ENCODE measurements at places on chromosomes 5 and 9. TPM values are rescaled to one million over a fixed set of nuclear protein-coding genes. Genes with fewer than 3 reads are reported as not detected.

The UBE2QL1 gene
- 0.31 TPM for total RNA-seq

The ENHO gene
- 0.22 TPM for total RNA-seq

The LCN10 gene
- total RNA-seq = 8.4 TPM

The IFNK gene
- total RNA-seq = not detected

The THBS4 gene
- total RNA-seq = 1.4 TPM

The DNAH5 gene
- total RNA-seq = 16.4 TPM

The ANXA2R gene
- 4.6 TPM for total RNA-seq

The IL11RA gene
- total RNA-seq = 15.2 TPM

The IL31RA gene
- 0.44 TPM for total RNA-seq

The SH3TC2 gene
- total RNA-seq = 1.3 TPM

GRCh38 chr5:155546075-155546474 is 532.5 kb downstream of the KIF4B start:
- no peak for DNase-seq

- no peak for DNase-seq
These were observed 102.2 kb downstream of the APTX start for GRCh38 chr9:32899181-32899580.

GRCh38 chr9:37100327-37100726 is 20.0 kb upstream of the ZCCHC7 start:
- no peak for DNase-seq

DNA sequence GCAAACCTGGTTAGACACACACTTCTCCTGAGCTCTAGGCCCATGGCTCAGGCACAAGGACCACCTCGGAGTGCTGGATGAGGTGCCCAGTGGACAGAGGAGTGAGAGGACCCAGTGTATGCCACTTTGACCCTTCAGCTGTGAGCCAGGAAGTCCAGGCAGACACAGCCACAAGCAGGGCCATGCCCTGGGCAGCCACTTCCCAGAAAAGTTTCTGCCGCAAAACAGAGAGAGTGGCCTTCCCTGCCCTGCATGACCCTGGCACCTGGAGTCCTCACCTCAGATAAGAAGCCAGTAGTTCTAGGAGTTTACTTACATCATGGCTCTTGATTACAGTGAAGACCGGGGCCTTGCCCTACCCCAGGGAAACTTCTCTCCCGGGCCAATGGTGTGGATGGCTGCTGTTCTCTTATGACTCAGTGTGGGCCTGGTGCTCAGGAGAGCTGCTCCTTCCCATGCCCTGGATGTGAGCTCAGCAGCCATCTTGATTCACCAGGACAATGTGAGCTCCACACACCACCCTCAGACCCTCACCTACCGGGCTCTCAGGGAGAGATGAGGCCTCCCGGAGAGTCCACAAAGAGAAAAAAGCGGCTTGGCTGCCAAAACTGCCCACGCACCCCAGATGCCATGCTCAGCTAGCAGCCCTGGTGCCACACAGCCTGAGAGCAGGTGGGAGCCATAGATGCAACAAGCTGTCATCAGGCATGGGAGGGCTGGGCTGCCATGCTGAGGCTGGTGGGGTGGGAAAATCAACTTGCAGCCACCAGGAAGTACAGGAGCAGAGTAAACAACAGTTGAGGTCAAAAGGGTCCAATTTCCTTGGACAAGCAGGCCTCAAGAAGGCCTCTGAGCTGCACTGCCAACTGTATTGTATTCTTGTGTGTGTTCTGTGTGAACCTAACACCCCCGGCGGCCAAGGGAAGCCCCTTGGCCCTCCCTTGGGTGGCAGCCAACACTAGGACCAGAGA is 11.7 kb upstream of the IRF1 start:
- DNase-seq = no peak

DNA sequence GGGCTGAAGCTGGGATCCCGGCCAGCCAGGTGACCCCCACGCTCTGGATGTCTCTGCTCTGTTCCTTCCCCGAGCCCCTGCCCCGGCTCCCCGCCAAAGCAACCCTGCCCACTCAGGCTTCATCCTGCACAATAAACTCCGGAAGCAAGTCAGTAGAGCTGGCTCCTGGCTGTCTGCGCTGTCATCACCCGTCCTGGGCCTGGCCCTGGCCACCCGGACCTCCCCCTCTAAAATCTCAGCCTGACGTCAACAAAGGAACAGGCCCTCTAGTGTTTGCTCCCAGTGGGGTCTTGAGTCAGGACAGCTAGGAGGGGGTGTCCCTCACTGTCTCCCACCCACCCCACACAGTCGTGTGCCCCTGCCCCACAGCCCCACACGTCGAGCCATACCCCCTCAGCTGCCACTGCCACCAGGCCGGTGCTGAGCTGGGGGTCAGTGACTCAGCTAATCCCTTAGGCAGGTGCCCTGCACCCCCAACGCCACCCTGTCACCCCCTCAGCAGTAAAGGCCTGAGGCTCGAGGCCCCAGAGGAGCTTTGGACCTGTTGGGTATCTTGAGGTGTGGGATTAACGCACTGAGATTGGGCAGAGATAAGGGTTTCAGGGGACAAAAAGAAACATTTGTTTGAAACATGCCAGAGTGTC is 1.1 kb upstream of the LCNL1 start:
- no peak for DNase-seq

DNA sequence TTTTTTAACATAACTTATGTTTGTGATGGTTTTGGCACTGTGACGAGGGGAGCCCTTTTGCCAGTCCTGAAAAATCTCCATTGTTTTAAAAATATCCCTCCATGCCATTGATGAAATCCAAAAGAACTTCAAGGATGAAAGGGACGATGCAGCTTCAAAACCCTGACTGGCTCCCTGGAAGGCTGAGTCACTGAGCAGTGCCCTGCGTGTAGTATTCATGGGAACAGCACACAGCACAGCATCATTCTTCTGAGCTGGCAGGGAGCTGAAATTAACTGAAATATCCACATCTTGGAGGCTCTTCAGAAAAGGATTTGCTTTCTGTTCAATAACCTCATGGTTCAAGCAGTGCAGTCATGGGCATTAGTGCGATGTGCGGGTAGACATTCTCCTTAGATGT is 29.7 kb downstream of the PDE4D start:
- DNase-seq = no peak

DNA sequence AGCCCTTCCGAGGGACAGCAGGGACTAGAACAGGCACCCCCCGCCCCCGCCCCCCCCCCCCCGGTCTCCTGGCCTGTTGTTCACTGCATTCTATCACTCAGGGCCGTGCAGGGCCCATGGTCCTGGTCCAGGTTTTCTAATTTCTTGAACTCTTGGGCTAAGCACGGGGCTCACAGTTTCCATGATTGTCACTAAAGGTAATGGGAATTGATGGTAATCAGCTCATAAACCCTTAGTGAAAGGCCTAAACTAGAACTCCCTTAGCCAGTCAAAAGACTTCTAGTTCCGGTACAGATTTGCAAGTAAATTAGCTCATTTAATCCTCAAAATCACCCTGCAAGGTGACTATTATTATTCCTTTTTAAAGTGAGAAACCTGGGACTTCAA is 14.7 kb upstream of the PWWP2A start:
- DNase-seq = peak; percentile 29

- DNase-seq = no peak
These were observed 1.9 kb downstream of the PLPP6 start for GRCh38 chr9:4663956-4664355.

DNA sequence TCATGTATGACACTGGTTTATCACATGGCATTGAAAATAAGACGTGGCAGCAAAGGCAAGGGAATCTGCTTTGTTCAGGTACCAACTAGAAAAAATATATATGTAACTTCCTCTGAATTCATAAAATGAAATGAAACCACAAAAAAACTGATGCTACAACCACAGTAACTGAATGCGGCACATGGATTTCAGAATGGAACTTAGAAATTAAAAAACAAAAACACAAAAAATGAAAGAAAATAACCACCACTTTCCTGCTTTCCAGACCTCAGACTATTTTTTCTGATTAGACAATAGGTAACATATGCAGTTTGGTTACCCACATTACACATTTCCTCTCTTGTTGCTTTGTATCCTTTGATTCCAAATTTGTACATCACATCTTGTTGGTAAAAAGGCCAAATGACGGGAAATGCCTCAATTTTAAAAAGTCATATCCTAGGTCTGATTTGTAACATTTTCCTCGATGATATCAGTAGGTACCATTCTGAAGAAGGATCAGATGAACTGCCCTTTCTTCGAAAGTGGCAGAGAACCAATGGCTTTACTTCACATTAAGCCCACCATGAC is 18.1 kb upstream of the PDCL start:
- DNase-seq = no peak

GRCh38 chr9:4748612-4749011 is 7.6 kb upstream of the AK3 start:
- DNase-seq = no peak

DNA sequence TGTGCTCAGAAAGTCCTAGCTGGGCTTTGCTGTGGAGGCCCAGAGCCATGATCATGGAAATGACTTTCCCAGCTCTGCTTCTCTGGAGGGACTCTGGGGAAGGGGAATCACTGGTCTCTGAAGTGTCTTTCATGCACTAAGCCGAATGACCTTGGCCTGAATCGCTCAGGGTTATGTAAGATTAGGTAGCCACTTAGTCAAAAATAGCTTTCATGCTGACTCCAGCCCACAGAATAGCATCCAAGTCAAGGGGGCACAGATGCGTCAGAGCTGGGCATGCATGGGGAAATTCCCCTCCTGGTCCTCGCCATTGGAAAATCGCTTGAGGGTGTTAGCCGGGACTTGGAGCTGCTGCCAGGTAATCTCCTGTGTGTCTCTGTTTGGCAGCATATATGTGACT is 36.1 kb upstream of the PPARGC1B start:
- DNase-seq = no peak

DNA sequence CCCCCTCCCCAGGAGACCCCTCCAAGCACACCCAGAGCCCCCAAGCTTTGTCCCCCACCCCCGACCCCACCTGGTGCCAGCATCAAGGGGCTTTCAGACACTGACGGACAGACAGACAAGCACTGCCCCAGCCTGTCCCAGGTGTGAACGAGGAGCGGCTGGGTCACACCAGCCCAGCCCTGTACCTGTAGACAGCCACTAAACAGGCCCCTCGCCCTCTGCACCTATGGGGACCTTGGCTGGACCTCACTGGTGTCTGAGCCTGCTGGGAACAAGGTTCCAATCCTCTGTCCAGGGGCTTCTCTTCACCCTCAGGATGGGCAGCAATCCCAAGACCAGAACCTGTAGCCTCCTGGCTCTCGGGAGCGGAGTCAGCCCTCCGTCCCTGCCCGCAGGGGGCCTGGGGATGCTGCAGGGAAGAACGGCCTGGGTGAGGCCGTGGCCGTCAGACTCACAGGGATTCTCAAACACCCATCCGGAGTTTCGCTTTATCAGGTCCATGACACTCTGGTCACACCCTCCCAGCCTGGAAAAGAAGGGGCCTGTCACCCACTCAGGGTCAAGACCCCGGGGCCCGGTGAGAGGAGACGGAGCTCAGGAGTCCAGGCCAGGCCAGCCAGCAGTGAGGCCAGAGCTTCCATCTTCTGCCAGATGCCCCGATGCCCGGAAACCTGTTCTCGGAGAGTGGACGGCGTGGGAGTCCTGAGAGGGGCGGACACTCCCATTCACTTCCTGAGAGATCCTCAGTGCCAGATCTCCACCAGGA is 2.8 kb downstream of the LCN6 start:
- DNase-seq = peak; percentile 77

DNA sequence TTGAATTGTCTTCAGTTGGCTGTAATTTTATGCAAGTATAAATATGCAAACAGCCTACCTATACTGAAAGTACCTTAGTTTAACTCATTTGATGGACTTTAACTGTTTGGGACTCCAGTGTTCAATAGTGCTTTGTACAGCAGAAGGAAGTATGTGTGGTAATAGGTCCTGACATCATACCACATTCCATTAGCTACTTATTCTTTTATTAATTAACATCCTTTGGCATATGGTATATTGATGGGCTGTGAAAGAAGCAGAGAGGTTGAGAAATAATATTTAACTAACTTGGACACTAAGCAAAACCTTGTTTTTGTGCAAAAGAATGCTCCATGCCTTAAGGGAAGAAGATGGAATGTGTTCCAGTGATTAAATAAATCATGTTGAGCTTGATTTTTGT is 97.6 kb upstream of the SEMA6A start:
- peak; percentile 9 for DNase-seq

GRCh38 chr5:171627936-171628632 is 157.5 kb upstream of the SMIM23 start:
- no peak for DNase-seq

GRCh38 chr5:169347786-169348185 is 46.8 kb upstream of the SLIT3 start:
- DNase-seq = peak; percentile 78

DNA sequence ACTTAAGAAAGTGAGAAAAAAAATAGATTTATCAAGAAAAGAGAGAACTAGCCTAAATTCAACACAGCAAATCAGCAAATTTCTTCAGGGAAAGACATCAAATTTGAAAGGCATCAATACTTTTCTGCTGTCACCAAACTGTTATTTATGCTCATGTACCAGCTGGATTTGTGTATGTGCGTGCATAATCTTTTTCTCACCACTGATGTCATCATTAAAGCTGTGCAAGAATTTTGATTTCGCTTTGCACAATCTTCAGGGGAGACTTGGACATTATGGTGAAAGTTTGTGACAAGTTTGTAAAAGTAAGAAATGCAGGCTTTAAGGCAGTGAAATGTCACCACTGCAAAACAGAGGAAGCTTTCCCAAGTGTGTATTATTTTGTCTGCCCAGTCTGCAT is 215.4 kb downstream of the SLF1 start:
- no peak for DNase-seq

DNA sequence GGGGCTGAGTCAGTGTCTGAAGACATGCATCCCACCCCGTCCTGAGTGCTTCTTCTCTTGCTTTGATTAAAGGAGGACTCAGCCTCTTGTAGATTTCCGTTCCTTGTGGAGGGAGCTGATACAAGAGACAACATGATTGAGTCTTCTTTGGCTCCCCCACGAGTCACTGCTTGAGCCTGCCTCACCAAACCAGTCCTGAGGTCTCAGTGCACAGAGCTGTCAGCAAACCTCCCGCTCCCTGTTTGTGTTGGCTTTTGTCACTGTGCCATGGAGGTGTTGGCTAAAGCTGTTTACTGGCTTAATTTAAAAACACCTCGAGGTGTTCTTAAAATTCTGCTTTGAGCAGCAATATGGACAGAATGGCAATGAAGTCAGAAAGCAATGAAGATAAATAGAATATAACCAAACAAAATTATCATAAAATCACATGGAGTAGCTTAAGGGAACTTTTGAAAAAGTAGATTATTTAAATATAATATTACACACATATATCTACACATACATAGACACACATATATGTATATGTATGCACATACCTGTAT is 234.1 kb upstream of the ANKRD55 start:
- DNase-seq = no peak

GRCh38 chr5:55923177-55923771 is 71.5 kb downstream of the IL6ST start:
- no peak for DNase-seq

GRCh38 chr5:173642191-173642816 is 25.9 kb upstream of the BOD1 start:
- DNase-seq = no peak

- no peak for DNase-seq
These were observed 136.1 kb downstream of the LHFPL2 start for GRCh38 chr5:78512435-78512834.

- no peak for DNase-seq
These were observed 327.5 kb downstream of the TMEM232 start for GRCh38 chr5:110398951-110399350.

GRCh38 chr5:139642213-139642612 is 5.9 kb upstream of the CXXC5 start:
- peak; percentile 59 for DNase-seq

Data from kidney (tissue), 22 donors.